ENCODE measurements at places on chromosomes 3 and 15.
A peak's percentile ranks its signal among the peaks of the same experiment; 100 is the strongest.

DNA sequence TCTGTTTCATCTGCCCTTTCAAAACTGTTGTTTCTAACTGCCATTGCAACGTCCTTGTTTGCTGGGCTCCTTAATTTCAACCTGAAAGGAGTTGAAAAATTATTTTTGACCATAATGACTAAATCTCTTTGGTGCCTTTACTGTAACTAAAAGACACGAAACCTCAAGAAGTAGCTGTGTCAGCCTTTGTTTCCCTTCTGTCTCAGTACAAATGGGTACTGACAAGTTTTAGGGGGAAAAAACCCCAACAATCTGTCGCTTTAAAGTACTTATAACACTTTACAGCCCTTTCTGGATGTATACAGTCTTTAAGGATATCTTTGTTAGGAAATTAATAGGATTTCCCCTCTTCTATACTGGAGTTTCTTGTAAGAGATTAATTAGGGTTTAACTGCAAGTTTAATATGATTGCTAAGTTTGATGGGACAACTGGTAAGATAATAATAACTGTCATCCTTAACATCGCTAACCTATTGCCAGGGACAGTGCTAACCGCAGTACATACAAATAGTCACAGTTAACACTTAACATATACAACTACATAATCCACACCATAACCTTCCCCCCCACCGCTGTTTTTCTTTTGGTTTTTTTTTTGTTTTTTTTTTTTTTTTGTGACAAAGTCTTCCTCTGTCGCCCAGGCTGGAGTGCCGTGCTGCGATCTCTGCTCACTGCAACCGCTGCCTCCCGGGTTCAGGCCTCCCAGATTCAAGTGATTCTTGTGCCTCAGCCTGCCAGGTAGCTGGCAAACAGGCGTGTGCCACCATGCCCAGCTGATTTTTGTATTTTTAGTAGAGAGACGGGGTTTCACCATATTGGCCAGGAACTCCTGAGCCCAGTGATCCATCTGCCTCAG lies 1.7 kb downstream of the GXYLT2 start:
- H3K27me3 ChIP-seq = no peaks in the 10 kb centered on the region
- no peaks in the 10 kb centered on the region for H3K36me3 ChIP-seq
- H3K27ac ChIP-seq = peak overlapping the region; percentile 49
- H3K4me1 ChIP-seq = peaks cover 35% of the 10 kb centered on the region
- peak overlapping the region; percentile 28 for H3K4me3 ChIP-seq

- no peak overlapping the region for H3K4me3 ChIP-seq
- no peak overlapping the region for H3K27ac ChIP-seq
- DNase-seq = no peak
- H3K27me3 ChIP-seq = peaks cover 95% of the 10 kb centered on the region
- no peaks in the 10 kb centered on the region for H3K36me3 ChIP-seq
- peaks cover 25% of the 10 kb centered on the region for H3K4me1 ChIP-seq
Measured at GRCh38 chr15:59998305-59998949, 5.7 kb upstream of the FOXB1 start.

- no peak overlapping the region for H3K4me3 ChIP-seq
- no peaks in the 10 kb centered on the region for H3K36me3 ChIP-seq
- H3K27ac ChIP-seq = no peak overlapping the region
- no peaks in the 10 kb centered on the region for H3K4me1 ChIP-seq
- H3K27me3 ChIP-seq = no peaks in the 10 kb centered on the region
- no peak for DNase-seq
Measured at GRCh38 chr15:79394231-79394630, 37.9 kb upstream of the MINAR1 start.

GRCh38 chr3:41900265-41900664 lies 61.6 kb downstream of the ULK4 start:
- DNase-seq = no peak
- H3K27ac ChIP-seq = no peak overlapping the region
- H3K4me3 ChIP-seq = no peak overlapping the region
- no peaks in the 10 kb centered on the region for H3K27me3 ChIP-seq
- no peaks in the 10 kb centered on the region for H3K4me1 ChIP-seq
- H3K36me3 ChIP-seq = peaks cover 3% of the 10 kb centered on the region

DNA sequence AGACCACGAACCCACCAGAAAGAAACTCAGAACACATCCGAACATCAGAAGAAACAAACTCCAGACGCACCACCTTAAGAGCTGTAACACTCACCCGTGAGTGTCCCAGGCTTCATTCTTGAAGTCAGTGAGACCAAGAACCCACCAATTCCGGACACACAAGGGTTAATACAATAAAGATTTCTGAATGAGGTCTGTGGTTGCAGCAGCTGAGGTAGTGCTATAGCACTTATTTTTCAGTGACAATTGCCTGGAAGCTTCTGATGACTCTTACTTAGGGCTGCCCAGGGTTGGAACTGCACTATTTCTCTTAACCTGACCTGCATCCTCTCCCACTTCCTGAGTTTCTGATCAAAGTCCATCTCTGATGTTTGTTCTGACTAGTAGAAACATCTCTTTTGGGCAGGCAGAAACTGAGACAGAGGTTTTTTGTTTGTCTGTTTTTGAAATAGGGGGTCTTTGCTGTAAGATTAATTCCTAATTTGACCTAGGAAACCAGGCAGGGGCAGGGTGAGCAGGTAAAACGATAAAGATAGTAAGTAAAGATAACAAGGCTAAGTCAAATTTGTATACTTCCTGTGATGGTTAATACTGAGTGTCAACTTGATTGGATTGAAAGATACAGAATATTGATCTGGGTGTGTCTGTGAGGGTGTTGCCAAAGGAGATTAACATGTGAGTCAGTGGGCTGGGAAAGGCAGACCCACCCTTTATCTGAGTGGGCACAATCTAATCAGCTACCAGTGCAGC lies 169.1 kb downstream of the GAP43 start:
- H3K27ac ChIP-seq = no peak overlapping the region
- H3K4me3 ChIP-seq = no peak overlapping the region

DNA sequence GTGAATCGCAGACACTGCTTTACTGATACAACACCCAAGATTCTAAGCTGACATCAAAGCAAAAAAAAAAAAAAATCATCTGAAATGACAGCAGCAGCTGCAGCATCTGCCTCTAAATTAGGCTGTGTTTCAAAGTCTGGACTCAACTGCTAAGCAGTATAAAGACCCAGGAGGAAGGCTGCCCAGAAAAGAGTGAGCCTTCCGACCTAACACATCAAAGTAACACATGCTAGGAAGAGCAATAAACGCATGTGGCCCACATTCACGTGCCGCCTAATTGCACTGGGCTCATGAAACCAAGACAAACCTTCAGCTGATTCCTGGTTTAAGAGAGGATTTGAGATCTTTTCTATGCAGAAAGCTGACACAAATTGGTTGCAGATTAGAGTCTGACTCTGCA lies 317.1 kb downstream of the ZIC4 start:
- no peak overlapping the region for H3K27ac ChIP-seq
- no peak overlapping the region for H3K4me3 ChIP-seq
- no peaks in the 10 kb centered on the region for H3K4me1 ChIP-seq
- no peaks in the 10 kb centered on the region for H3K27me3 ChIP-seq
- no peaks in the 10 kb centered on the region for H3K36me3 ChIP-seq

GRCh38 chr3:126056088-126056487 lies 27.8 kb downstream of the SLC41A3 start:
- H3K4me3 ChIP-seq = no peak overlapping the region
- H3K27me3 ChIP-seq = no peaks in the 10 kb centered on the region
- H3K36me3 ChIP-seq = no peaks in the 10 kb centered on the region
- DNase-seq = no peak
- no peak overlapping the region for H3K27ac ChIP-seq

- no peaks in the 10 kb centered on the region for H3K27me3 ChIP-seq
- H3K4me1 ChIP-seq = peaks cover 2% of the 10 kb centered on the region
- DNase-seq = no peak
- no peak overlapping the region for H3K4me3 ChIP-seq
- H3K36me3 ChIP-seq = no peaks in the 10 kb centered on the region
Measured at GRCh38 chr3:134392336-134392983, 18.2 kb upstream of the AMOTL2 start.

DNA sequence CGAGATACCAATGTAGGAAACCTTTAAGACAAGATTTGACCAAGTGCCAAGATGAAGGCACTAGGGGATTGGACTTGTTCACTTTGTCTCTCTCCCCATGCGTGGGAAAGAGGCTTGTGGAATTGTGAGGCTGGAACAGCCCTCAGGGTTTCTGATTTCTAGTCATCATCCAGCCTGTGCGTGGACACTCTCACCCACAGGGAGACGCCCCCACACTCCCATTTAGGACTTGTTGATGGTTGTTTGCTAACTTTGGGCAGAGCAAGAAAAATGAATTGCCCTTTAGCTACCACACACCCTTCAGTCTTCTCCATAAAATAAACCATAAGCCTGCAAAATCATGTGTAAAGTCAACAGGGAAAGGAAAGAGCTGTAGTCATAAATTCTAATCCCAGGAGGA lies 18.4 kb downstream of the ACKR2 start:
- no peak overlapping the region for H3K27ac ChIP-seq
- DNase-seq = no peak
- H3K4me3 ChIP-seq = no peak overlapping the region
- H3K36me3 ChIP-seq = no peaks in the 10 kb centered on the region
- H3K27me3 ChIP-seq = no peaks in the 10 kb centered on the region
- no peaks in the 10 kb centered on the region for H3K4me1 ChIP-seq

- H3K4me3 ChIP-seq = no peak overlapping the region
- no peaks in the 10 kb centered on the region for H3K36me3 ChIP-seq
- no peaks in the 10 kb centered on the region for H3K4me1 ChIP-seq
- H3K27ac ChIP-seq = no peak overlapping the region
- H3K27me3 ChIP-seq = no peaks in the 10 kb centered on the region
Measured at GRCh38 chr3:33883538-33883950, 85.1 kb downstream of the PDCD6IP start.

GRCh38 chr3:104245261-104245660 lies 1121.4 kb upstream of the ALCAM start:
- DNase-seq = no peak
- no peaks in the 10 kb centered on the region for H3K4me1 ChIP-seq
- no peak overlapping the region for H3K27ac ChIP-seq
- H3K4me3 ChIP-seq = no peak overlapping the region

DNA sequence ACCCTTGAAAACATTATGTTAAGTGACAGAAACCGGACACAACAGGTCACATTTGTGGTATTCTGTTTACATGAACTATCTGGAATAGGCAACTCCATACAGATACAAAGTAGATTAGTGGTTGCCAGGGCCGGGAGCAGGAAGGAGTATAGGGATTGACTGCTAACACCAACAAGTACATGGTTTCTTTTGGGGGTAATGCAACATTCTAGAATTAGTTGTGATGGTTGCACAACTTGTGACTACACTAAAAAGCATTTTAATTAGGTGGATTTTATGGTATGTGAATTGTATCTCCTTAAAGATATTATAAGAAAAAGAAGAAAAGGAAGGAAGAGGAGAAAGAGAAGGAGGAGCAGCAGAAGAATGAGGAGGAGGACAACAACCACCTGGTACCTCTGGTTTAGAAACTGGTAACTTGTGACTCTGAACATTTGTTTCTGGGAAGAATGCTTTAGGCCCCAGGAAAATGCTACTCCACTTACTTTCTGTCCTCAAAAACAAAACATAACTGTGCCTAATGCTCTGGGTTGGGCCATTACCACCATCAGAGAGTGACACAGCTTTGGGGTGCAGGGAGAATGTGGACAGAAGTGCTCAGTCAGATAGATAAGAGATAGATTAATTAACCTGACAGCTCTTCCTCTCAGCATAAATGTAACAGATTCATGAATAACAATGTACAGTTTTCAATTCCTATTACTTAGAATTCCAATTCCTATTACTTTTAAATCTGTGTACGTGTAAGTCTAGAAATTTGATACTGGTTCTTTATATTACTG lies 20.3 kb downstream of the SETMAR start:
- no peak overlapping the region for H3K4me3 ChIP-seq
- no peaks in the 10 kb centered on the region for H3K4me1 ChIP-seq
- peak overlapping the region; percentile 8 for H3K27ac ChIP-seq
- H3K36me3 ChIP-seq = no peaks in the 10 kb centered on the region
- no peaks in the 10 kb centered on the region for H3K27me3 ChIP-seq

- no peaks in the 10 kb centered on the region for H3K36me3 ChIP-seq
- H3K27ac ChIP-seq = no peak overlapping the region
- no peak for DNase-seq
- no peak overlapping the region for H3K4me3 ChIP-seq
- no peaks in the 10 kb centered on the region for H3K27me3 ChIP-seq
- H3K4me1 ChIP-seq = no peaks in the 10 kb centered on the region
Measured at GRCh38 chr3:140428380-140428779, 249.5 kb upstream of the TRIM42 start.

DNA sequence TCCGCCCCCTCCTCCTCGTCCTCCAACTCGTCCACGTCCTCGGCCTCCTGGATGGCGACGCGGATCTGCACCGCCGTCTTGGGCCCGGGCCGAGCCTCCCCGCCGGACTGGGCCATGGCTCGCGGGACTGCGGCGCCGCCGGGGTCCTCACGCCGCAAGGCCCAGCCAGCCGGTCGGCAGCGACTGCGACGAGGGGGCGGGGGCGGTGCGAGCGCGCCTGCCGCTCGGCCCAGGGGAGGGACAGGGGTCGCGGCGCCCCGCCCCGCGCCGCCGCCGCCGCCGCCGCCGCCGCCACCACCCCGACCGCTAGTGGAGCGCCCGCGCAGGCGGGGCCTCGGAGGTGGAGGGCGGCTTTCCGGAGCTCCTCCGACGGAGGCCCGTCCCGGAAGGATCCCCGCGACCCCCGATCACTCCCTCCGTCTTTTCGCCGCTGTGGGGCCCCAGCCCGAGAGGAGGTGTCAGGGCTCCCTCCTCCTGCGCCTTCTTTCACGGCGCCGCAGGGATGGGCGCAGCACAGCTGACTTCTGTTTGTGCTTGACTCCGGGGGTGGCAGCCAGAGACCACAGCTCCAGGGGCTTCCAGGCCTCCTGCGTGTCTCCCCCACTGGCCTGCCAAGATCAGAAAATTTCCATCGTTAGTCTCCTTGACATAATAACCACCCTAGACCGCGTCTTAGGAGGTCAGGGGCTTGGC lies at the start of gene LARP6:
Gene LARP6 (minus strand): TSS at position 185 of the 693 bp plus-strand sequence. CDS start 69 bp downstream, at position 116.
- no peaks in the 10 kb centered on the region for H3K36me3 ChIP-seq
- peak within 1 kb of the TSS; percentile 83 for H3K27ac ChIP-seq
- peaks cover 55% of the 10 kb centered on the region for H3K27me3 ChIP-seq
- peak within 1 kb of the TSS; percentile 41 for H3K4me3 ChIP-seq
- peak; percentile 17 for DNase-seq

- DNase-seq = no peak
- H3K36me3 ChIP-seq = no peaks in the 10 kb centered on the region
- H3K27ac ChIP-seq = no peak overlapping the region
- no peaks in the 10 kb centered on the region for H3K27me3 ChIP-seq
- no peaks in the 10 kb centered on the region for H3K4me1 ChIP-seq
Measured at GRCh38 chr3:110887176-110887575, 184.4 kb upstream of the NECTIN3 start.

DNA sequence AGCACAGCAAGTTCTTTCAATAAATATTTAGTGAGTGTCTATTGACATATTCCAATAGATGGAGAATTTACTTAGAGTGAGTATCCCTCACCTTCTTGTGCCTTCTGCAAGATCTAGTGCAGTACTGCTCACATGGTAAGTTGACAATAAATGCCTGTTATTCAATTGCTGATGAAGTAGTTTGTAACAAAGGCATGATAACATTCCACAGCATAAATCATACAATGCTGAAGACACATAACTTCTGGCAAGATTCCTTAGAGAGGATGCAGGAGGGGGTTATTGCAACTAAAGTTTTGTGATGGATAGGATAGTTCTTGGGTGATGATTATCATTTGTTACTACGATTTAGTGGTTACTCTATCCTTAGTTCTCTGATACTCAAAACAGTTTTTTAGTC lies 112.2 kb upstream of the RBMS3 start:
- no peak for DNase-seq
- H3K4me3 ChIP-seq = no peak overlapping the region
- peaks cover 11% of the 10 kb centered on the region for H3K4me1 ChIP-seq
- H3K27me3 ChIP-seq = no peaks in the 10 kb centered on the region

Data from thymus (tissue), 14 donors.